ENCODE measurements at places on chromosomes 4 and X. TPM values are rescaled to one million over a fixed set of nuclear protein-coding genes. Genes with fewer than 3 reads are reported as not detected.

The C4orf51 gene
- not detected for total RNA-seq

The SLC6A8 gene
- total RNA-seq, result 5.5 TPM

The NEK1 gene
- total RNA-seq, result 11.2 TPM

The SSX1 gene
- not detected for total RNA-seq

The CXCL11 gene
- 5.7 TPM for total RNA-seq

The SPANXN3 gene
- not detected for total RNA-seq

The PGAM4 gene
- not detected for total RNA-seq

The DUSP21 gene
- not detected for total RNA-seq

The LONRF3 gene
- total RNA-seq, result 2.3 TPM

The PLP2 gene
- 10.2 TPM for total RNA-seq

The CFP gene
- 0.49 TPM for total RNA-seq

The SORCS2 gene
- total RNA-seq, result not detected

The PRIMPOL gene
- total RNA-seq, result 6.8 TPM

The BANK1 gene
- 0.06 TPM for total RNA-seq

Data from bladder microvascular endothelial cell (primary cell).